Lower lobe of right lung (tissue), 2 donors: ENCODE measurements at places on chromosomes 5 and 9. TPM values are rescaled to one million over a fixed set of nuclear protein-coding genes. Genes with fewer than 3 reads are reported as not detected.

DNA sequence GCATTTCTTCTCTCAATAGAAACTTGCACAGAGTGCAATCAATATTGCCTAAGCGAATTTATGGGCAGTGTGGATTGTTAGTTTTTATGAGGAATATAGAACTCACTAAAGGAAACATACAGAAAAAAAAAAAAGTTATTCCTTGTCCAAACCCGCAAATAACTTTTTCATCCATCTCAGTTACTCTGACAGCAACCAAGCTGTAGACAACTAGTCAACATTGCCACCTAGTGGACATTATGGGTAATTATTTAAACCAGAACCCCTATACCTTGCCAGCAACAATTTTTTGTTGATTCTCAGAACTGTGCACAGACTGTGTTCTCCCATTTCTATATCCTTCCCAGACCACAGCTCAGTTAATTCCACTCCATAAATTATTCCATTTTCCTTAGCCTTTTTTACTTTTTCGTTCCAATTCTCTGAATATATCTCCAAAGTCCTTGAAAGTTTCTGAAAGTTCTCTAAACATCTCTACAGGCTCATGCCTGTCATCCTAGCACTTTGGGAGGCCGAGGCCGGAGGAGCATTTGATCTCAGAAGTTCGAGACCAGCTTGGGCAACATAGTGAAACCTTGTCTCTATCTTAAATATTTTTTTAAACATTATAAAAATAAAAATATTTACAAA lies 2.6 kb upstream of the AFAP1L1 start:
- H3K4me3 ChIP-seq: no peak overlapping the region
- H3K27me3 ChIP-seq: peaks cover 9% of the 10 kb centered on the region
- H3K27ac ChIP-seq: no peak overlapping the region
- peaks cover 17% of the 10 kb centered on the region for H3K4me1 ChIP-seq
- no peak for DNase-seq
- H3K36me3 ChIP-seq: no peaks in the 10 kb centered on the region

DNA sequence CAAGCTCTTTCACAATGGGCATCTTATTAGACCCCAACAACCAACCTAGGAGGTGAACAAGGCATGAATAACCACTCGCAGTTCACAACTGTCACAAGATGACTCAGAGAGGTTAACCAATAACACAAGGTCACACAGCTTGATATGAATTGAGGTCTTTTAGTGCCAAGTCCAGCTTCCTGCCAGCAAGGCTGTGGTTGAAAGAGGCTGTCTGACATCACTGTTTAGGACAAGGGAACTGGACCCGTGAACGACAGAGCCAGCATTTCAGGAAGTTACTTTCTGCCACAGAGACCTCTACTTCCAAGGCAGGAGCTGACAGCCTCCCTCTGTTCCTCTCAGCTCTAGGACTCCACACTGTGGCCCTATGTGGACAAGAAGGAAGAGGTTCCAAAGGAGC lies 53.4 kb upstream of the ALDH1B1 start:
- H3K27ac ChIP-seq: no peak overlapping the region
- no peaks in the 10 kb centered on the region for H3K36me3 ChIP-seq
- H3K4me3 ChIP-seq: no peak overlapping the region
- no peak for DNase-seq
- no peaks in the 10 kb centered on the region for H3K4me1 ChIP-seq

GRCh38 chr9:136054798-136055714 lies 40.0 kb downstream of the NACC2 start:
- H3K27me3 ChIP-seq: no peaks in the 10 kb centered on the region
- no peak for DNase-seq
- peaks cover 70% of the 10 kb centered on the region for H3K4me1 ChIP-seq
- H3K27ac ChIP-seq: no peak overlapping the region
- no peak overlapping the region for H3K4me3 ChIP-seq

DNA sequence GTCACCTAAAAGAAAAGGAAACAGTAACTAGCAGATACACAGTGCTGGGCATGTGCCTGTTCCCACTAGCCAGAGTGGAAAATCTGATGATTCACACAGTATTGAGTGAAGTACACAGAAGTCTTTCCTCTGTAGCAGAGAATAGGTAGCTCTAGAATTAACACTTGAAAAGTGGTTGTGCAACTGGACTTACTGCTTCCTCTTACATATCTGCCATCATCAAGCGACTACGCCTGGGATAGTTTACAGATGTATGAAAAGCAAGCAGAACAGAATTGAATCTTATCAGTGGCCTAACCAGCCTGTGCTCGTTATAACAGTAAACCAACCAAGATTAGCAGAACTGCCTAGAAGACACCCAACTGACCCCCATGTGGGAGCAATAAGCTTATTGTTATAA lies 130.6 kb downstream of the DTWD2 start:
- H3K27me3 ChIP-seq: no peaks in the 10 kb centered on the region
- no peaks in the 10 kb centered on the region for H3K36me3 ChIP-seq
- no peak overlapping the region for H3K4me3 ChIP-seq
- H3K27ac ChIP-seq: no peak overlapping the region
- H3K4me1 ChIP-seq: no peaks in the 10 kb centered on the region

GRCh38 chr9:30382271-30382670 lies 2002.2 kb upstream of the ACO1 start:
- no peak for DNase-seq
- H3K4me1 ChIP-seq: no peaks in the 10 kb centered on the region
- no peaks in the 10 kb centered on the region for H3K27me3 ChIP-seq
- no peak overlapping the region for H3K4me3 ChIP-seq
- H3K27ac ChIP-seq: no peak overlapping the region

DNA sequence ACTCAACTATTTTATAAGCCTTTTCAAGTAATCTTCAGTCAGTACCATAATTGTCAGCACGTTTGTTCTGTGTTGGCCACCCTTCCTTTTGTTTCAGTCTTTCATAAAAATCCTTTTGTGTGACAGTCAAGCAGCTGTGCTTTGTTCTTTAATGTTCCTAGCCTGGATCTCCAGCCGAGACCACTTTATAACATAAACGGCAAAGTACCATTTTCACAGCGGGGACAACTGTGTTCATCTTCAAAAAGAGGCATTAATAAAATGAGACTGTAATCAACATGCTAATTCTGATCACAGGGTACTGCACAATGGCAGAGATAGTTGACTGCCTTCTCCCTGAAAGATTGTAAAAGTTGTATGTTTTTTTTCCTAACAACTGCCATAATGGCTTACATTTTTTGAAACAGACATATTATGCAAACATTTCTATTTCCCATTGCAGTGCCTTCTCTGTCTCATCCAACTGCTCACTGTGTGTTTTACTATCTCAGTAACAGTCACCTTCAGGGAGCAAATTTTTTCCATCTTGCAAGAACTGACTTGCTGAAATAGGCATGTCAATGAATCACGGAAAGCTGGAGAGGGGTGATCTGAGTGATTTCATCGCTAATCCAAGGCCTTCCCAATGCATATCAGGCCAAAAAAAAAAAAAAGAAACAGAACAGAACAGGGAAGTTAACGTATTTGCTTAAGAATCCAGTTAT lies 828.5 kb upstream of the DMAC1 start:
- no peaks in the 10 kb centered on the region for H3K27me3 ChIP-seq
- H3K4me1 ChIP-seq: no peaks in the 10 kb centered on the region
- DNase-seq: no peak
- H3K4me3 ChIP-seq: no peak overlapping the region
- no peak overlapping the region for H3K27ac ChIP-seq

- H3K27ac ChIP-seq: peak overlapping the region; percentile 99
- peak overlapping the region; percentile 29 for H3K4me3 ChIP-seq
- no peak for DNase-seq
- no peaks in the 10 kb centered on the region for H3K27me3 ChIP-seq
- peaks cover 53% of the 10 kb centered on the region for H3K4me1 ChIP-seq
These were observed 14.3 kb upstream of the MGAT1 start for GRCh38 chr5:180816608-180817534.

- no peak overlapping the region for H3K4me3 ChIP-seq
- no peaks in the 10 kb centered on the region for H3K36me3 ChIP-seq
- H3K27ac ChIP-seq: peak overlapping the region; percentile 15
- no peaks in the 10 kb centered on the region for H3K27me3 ChIP-seq
These were observed 141.8 kb downstream of the PRKACG start for GRCh38 chr9:68872026-68872501.

DNA sequence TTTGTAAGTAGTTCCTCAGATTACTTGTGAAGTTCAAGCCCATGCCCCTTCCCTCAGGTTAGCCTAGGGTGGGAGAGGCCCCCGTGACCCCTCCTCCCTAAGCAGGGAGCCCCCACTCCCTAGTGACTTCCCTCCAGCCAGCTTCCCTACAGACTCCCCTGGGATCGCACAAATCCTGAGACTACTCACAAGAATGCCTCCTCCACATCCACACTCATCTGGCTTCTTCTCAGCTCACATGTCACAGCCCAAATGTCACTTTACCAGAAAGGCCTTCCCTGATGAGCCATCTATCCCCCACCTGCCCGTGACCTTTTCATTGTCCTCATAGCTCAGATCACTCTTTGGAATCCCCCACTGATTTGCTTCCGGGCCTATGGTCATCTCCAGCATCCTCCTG lies 96.7 kb upstream of the ARAP3 start:
- no peak for DNase-seq
- no peaks in the 10 kb centered on the region for H3K36me3 ChIP-seq
- no peak overlapping the region for H3K27ac ChIP-seq
- no peak overlapping the region for H3K4me3 ChIP-seq

GRCh38 chr5:29277642-29278041 lies 1915.8 kb upstream of the CDH6 start:
- H3K4me3 ChIP-seq: no peak overlapping the region
- H3K27me3 ChIP-seq: no peaks in the 10 kb centered on the region
- no peak overlapping the region for H3K27ac ChIP-seq
- DNase-seq: no peak
- no peaks in the 10 kb centered on the region for H3K36me3 ChIP-seq
- H3K4me1 ChIP-seq: no peaks in the 10 kb centered on the region

- H3K27ac ChIP-seq: no peak overlapping the region
- no peaks in the 10 kb centered on the region for H3K36me3 ChIP-seq
- no peak for DNase-seq
- H3K4me3 ChIP-seq: no peak overlapping the region
- H3K4me1 ChIP-seq: no peaks in the 10 kb centered on the region
These were observed 479.8 kb downstream of the DIRAS2 start for GRCh38 chr9:90162819-90163218.

- peaks cover 9% of the 10 kb centered on the region for H3K4me1 ChIP-seq
- H3K36me3 ChIP-seq: peaks cover 18% of the 10 kb centered on the region
- no peak for DNase-seq
- H3K27ac ChIP-seq: no peak overlapping the region
- no peaks in the 10 kb centered on the region for H3K27me3 ChIP-seq
These were observed 11.5 kb upstream of the CLIC3 start for GRCh38 chr9:137007816-137008270.

- no peaks in the 10 kb centered on the region for H3K27me3 ChIP-seq
- no peak overlapping the region for H3K27ac ChIP-seq
- DNase-seq: no peak
- no peak overlapping the region for H3K4me3 ChIP-seq
- H3K4me1 ChIP-seq: peaks cover 38% of the 10 kb centered on the region
- H3K36me3 ChIP-seq: no peaks in the 10 kb centered on the region
These were observed 46.5 kb downstream of the GNA14 start for GRCh38 chr9:77601476-77602099.

- H3K36me3 ChIP-seq: peaks cover 18% of the 10 kb centered on the region
- DNase-seq: no peak
- peaks cover 17% of the 10 kb centered on the region for H3K4me1 ChIP-seq
- no peak overlapping the region for H3K27ac ChIP-seq
- no peak overlapping the region for H3K4me3 ChIP-seq
These were observed 53.7 kb downstream of the RICTOR start for GRCh38 chr5:39020458-39020857.

GRCh38 chr5:16558984-16559629 lies 57.7 kb downstream of the RETREG1 start:
- H3K27ac ChIP-seq: no peak overlapping the region
- no peaks in the 10 kb centered on the region for H3K36me3 ChIP-seq
- H3K4me3 ChIP-seq: no peak overlapping the region
- no peaks in the 10 kb centered on the region for H3K4me1 ChIP-seq

DNA sequence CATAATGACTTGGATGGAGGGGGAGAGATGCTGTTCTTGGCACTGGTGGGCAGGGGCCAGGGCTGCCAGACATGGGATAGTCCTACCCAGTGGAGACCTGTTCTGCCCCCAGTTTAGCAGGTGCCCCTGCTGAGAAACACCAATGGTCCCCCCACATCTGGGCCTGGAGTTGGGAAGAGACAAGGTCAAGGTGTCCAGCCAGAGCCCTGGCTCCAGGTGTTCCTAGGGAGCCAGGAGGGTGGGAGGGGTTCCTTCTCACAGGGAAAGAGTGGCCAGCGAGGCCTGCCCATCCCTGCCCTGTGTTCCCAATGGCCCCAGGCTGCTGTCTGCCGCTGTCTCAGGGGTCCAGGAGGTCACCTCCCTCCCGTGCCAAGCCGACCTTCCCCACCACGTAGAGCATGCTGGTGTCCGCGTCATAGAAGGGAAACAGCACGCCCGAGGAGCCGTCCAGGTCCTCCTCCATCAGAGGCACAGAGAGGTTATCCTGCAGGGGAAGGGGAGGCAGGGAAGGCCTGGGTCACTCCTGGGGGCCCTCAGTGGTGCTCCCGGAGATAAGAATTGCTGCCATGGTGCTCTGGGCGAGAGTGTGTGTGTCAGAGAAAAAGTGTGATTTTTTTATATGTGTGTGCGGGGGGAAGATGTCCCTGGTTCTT lies 11.7 kb upstream of the TRIM14 start:
- no peak overlapping the region for H3K27ac ChIP-seq
- peaks cover 30% of the 10 kb centered on the region for H3K36me3 ChIP-seq

- H3K36me3 ChIP-seq: no peaks in the 10 kb centered on the region
- H3K4me1 ChIP-seq: no peaks in the 10 kb centered on the region
- no peak overlapping the region for H3K4me3 ChIP-seq
- H3K27me3 ChIP-seq: no peaks in the 10 kb centered on the region
- DNase-seq: no peak
- H3K27ac ChIP-seq: no peak overlapping the region
These were observed 192.2 kb downstream of the DMAC1 start for GRCh38 chr9:7607421-7607820.

DNA sequence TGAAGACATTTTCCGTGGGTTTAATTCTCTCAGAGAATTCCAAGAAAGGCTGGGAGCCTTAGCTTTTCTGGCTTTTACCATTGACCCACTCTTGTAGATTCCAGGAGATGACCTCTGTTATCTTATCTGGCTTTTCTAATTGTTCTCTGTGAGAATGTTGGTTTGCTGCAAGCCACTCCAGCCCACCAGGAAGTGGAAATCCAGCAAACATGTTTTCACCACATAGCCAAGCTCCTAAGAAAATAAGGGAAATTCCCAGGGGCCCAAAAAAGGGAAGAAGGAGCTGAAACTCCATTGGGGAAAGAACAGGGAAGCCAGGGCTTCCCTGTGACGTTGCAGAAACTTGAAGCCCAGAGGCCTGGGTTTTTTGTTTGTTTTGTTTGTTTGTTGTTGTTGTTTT lies 19.7 kb downstream of the GPR107 start:
- H3K36me3 ChIP-seq: peaks cover 31% of the 10 kb centered on the region
- peaks cover 45% of the 10 kb centered on the region for H3K4me1 ChIP-seq
- no peaks in the 10 kb centered on the region for H3K27me3 ChIP-seq
- H3K27ac ChIP-seq: peak overlapping the region; percentile 32
- no peak overlapping the region for H3K4me3 ChIP-seq
- no peak for DNase-seq

Gene TGFBI
- total RNA-seq: 140 TPM

Gene SLC34A3
- not detected for total RNA-seq
